AG09309 (cell line): ENCODE measurements at places on chromosomes 11 and 22.

- no peak for DNase-seq
Measured at GRCh38 chr11:121349790-121350189, 57.2 kb downstream of the SC5D start.

- DNase-seq, result peak; percentile 10
Measured at GRCh38 chr11:115199481-115200069, 304.6 kb downstream of the CADM1 start.

DNA sequence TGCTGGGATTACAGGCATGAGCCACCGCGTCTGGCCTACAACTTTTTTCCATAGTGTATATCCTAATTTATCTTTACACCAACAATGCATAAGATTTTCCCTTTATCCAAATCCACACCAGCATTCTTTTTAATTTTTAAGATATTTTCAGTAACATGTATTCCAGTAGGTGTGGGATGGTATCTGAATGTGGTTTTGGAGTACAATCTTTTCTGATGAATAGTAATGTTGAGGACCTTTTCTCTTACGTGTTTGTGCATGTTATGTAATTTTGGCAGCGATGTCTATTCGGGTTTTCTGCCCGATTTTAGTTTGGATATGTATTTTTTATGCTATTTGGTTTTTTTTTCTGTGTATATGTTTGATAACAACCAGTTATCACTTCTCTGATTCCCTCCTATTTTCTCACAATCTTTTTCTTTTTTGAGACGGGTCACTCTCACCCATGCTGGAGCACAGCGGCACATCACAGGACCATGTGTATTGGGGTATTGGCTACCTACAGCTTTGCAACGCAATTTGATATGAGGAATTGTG, 114.6 kb upstream of the GRK3 start:
- DNase-seq, result no peak

GRCh38 chr11:44942029-44942955, 8.4 kb downstream of the TP53I11 start:
- no peak for DNase-seq

DNA sequence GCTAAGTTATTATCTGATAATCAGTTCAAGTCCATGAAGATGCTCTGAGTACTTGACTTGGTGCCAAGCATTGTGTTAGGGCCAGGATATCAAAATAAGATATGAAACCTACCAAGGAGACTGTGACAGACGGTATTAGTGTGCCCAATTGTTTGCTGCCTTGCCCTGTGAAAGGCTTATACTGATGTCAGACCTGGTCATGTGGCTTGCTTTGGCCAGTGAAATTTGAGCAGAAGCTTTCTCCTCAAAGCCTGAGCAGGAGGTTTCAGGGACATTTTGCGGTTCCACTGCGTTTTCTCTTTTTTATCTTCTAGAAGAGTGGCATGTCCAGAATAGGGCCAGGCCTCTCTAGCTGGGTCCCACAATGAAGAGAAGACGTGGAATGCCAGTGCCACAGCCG, 15.8 kb upstream of the PKNOX2 start:
- no peak for DNase-seq

- no peak for DNase-seq
Measured at GRCh38 chr11:70397336-70397982, 870 bp upstream of the CTTN start.

DNA sequence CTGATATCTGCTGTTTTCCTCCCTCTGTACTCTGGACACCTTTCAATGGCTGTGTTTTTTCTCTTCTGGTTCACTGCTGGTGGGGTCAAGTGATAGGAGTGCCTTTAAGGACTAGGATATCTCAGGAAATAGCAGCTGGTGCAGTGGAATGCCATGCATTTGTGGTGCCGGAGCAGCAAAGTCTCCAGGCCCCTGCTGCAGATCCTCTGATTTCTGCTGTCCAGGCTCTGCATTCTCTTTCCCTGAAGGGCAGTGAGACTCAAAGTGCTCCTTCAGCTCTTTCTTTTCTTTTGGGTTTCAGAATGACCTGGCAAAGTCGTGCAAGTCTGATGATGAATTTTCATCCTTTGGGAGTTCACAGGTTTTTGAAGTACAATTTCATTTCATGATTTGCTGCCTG, 774.3 kb downstream of the FAM181B start:
- no peak for DNase-seq
